Heart right ventricle (tissue), 16 donors: ENCODE measurements at places on chromosomes 5 and 9. TPM values are rescaled to one million over a fixed set of nuclear protein-coding genes. Genes with fewer than 3 reads are reported as not detected.

- no peak for DNase-seq
- H3K4me1 ChIP-seq: no peaks in the 10 kb centered on the region
- H3K36me3 ChIP-seq: no peaks in the 10 kb centered on the region
- H3K27me3 ChIP-seq: no peaks in the 10 kb centered on the region
These were observed 77.4 kb upstream of the PIP5K1B start for GRCh38 chr9:68627594-68627993.

DNA sequence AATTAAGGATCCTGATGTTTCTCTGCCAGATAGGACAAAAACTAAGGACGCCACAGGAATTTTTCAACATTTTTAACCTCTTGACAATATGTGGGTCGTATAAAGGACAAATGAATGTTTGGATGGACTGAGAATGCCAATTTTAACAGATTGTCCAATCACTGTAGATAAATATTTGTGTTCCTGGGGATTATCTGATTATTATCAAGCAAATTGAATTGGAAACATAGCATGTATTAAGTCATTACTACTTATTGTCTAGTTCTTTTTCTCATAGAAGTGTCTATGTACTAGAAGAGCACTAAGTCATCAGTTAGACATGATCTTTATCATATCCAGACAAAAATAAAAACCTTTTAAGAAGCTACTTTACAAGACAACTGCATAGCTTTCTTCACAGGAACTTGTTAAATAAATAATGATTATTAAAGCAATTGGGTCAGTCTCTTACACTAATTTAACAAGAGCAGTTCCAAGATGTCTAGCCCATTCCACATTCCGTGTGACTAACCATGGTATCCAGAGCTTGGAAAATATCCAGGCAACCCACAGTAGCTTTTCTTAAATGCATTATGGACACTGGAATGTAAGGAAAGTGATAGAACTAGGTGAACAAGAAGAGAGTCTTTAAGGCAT is 127.5 kb upstream of the CDKN2B start:
- no peaks in the 10 kb centered on the region for H3K36me3 ChIP-seq
- no peak overlapping the region for H3K27ac ChIP-seq
- no peaks in the 10 kb centered on the region for H3K27me3 ChIP-seq

DNA sequence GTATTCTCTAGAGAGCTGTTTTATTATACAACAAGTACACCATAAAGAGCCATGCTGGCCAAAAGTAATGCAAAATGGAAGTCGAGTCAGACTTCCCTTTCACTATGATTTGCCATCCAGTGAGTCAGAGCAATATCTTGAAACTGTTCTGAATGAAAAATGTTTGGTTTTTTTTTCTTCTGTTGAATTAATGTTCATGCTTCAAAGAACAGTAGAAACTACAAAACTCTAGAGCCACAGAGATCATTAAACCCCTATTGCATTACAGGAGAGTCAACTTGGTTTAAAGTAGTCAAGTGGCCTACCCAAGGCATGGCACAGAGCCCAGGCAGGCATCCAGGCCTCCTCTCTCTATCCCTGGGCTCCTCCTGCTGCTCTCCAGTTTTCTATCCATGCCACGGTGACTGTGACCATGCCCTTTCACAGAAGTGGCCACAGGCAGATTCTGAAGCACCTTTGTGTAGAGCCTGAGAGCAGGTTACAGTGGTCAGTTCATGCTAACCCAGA is 358.9 kb downstream of the DEPDC1B start:
- H3K27ac ChIP-seq: no peak overlapping the region
- H3K36me3 ChIP-seq: no peaks in the 10 kb centered on the region
- H3K27me3 ChIP-seq: peaks cover 2% of the 10 kb centered on the region
- no peak for DNase-seq
- H3K4me3 ChIP-seq: no peak overlapping the region
- H3K4me1 ChIP-seq: no peaks in the 10 kb centered on the region

DNA sequence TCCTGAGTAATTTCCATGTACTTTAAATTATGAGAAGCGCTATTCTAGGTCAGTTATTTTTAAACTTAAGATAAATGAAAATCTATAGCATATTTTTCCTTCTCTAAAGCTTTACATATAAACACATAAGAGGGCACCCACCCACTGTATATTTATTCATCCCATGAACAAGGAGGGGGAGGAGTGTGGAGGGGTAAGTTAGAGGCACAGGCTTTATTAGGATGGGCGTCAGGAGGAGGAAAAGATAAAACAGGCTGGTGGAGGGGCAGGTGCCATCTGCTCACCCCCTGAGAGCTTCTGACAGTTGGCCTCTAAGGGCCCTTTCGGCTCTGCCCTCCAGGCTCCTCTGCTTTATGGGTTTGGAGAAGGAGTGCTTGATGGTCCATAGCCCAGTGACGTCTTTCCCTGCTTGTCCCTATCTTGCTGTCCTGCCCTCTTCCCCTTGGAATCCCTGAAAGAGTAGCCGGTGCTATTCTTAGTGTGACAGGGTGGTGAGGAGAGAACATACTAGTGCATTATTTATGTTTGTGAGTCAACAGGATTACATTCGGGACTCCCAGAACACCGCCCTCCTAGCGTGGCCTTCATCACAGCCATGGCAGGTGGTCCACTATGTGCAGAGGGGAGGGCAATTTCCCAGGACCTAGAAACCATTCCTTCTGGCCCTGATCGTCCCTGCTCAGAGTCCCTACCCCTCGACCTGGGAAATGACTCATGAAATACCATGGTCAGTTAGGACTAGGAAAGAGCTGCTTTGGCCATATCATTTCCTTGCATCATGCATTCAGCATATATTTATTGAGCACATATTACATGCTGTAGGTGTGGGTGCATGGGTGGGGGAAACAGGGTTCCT is 7.9 kb upstream of the SYNPO start:
- H3K27ac ChIP-seq: peak overlapping the region; percentile 100
- peak; percentile 11 for DNase-seq
- H3K27me3 ChIP-seq: no peaks in the 10 kb centered on the region

DNA sequence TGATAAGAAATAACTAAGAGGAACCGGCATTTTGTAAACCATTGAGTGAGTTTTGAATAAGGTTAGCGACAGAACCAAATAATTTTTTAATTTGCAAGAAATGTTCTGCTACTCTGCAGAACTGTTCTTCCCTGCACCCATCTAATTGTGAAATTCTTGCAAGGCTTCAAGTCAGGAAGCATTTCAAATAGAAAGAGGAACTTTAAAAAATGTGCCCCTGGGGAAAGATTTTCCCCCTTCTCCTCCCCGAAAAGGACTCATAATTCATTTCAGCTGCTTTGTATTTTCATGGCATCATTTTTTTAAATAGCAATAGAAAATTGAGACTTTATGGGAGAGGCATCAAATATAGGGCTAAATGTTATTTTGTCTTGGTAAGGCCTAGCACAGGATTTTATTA is 180.9 kb upstream of the ANKRD55 start:
- no peak overlapping the region for H3K27ac ChIP-seq
- no peaks in the 10 kb centered on the region for H3K27me3 ChIP-seq
- peaks cover 23% of the 10 kb centered on the region for H3K4me1 ChIP-seq
- H3K4me3 ChIP-seq: no peak overlapping the region
- no peak for DNase-seq
- H3K36me3 ChIP-seq: no peaks in the 10 kb centered on the region

GRCh38 chr9:78605041-78606000 is 308.4 kb downstream of the PSAT1 start:
- no peaks in the 10 kb centered on the region for H3K4me1 ChIP-seq
- DNase-seq: no peak
- no peaks in the 10 kb centered on the region for H3K36me3 ChIP-seq
- H3K27ac ChIP-seq: no peak overlapping the region

GRCh38 chr9:85108229-85108628 is 438.7 kb downstream of the NTRK2 start:
- no peaks in the 10 kb centered on the region for H3K36me3 ChIP-seq
- H3K4me3 ChIP-seq: no peak overlapping the region
- H3K27me3 ChIP-seq: no peaks in the 10 kb centered on the region
- H3K4me1 ChIP-seq: no peaks in the 10 kb centered on the region
- DNase-seq: no peak
- no peak overlapping the region for H3K27ac ChIP-seq

- DNase-seq: peak; percentile 38
- H3K27me3 ChIP-seq: no peaks in the 10 kb centered on the region
- no peak overlapping the region for H3K4me3 ChIP-seq
- H3K27ac ChIP-seq: no peak overlapping the region
- H3K4me1 ChIP-seq: peaks cover 4% of the 10 kb centered on the region
These were observed 64.1 kb downstream of the SMIM23 start for GRCh38 chr5:171849585-171850323.

DNA sequence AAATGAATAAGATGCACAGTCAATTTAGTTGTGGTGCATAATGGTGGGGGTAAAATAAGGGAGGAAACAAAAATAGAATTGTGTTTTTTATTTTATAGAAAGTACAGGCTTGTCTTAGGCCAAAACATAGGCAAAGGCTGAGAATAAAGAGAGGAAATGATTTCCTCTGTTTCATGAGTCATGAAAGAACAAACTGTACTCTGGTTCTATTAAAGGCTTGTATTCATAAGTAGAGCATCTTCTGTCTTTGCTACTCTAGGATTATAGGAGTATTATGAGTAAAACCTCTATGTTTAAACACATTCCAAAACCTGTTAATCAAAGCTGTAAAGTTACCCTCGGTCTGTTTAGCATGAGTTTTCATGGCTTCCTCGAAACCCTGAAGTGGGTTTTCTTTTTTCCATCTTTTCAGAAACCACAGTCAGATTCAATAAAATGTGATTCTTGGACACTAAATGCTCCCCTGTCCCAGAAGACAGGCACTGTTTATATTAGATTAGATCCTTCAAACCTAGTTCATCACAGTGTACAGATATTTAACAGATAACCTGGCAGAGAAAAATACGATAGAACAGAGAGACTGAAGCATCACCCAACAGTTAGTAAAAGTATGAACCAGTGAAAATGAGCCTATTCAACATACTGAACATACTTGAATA is 473.9 kb upstream of the CYLC2 start:
- H3K4me3 ChIP-seq: no peak overlapping the region
- no peaks in the 10 kb centered on the region for H3K4me1 ChIP-seq
- no peaks in the 10 kb centered on the region for H3K27me3 ChIP-seq

- no peaks in the 10 kb centered on the region for H3K27me3 ChIP-seq
- peak; percentile 60 for DNase-seq
- H3K4me3 ChIP-seq: peak within 1 kb of the TSS; percentile 63
- H3K27ac ChIP-seq: peak within 1 kb of the TSS; percentile 92
- peaks cover 12% of the 10 kb centered on the region for H3K4me1 ChIP-seq
These were observed at the start of gene TNFAIP8 for GRCh38 chr5:119355685-119356611. TNFAIP8 (plus strand) TSS chr5:119356019; CDS start chr5:119356091, 72 bp downstream.

DNA sequence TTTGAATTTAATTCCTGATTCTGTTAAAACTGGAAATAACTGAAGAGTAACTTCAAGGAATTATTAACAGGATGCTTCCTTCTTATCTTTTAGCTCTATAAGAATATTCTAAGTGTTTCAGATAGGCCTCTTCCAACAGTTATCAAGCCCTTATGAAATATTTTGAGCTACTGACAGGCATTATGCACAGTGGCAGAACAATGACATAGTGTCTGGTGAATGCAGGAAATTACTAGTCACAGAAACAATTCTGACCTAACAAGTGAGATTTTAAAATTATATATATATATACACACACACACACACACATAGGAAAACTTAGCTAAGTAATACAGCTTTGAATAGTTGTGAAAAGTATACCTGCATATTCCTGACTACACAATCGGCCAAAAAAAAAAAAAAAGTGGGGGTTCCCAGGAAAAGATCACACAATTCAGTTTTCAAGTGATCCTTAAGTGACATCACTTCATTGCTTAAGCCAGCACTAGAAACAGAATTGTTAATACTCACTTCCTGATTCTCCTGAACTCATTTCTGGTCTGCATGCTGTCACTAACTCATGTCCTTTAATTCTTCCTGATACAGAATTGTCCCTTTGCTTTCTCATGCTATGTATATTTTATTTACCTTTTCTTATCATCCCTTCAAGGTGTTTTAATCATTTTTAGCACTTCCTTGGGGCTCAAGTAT is 77.3 kb downstream of the SLC25A46 start:
- H3K4me1 ChIP-seq: no peaks in the 10 kb centered on the region
- H3K4me3 ChIP-seq: no peak overlapping the region
- no peak for DNase-seq
- no peaks in the 10 kb centered on the region for H3K36me3 ChIP-seq
- no peaks in the 10 kb centered on the region for H3K27me3 ChIP-seq
- no peak overlapping the region for H3K27ac ChIP-seq

- H3K4me1 ChIP-seq: no peaks in the 10 kb centered on the region
- no peaks in the 10 kb centered on the region for H3K27me3 ChIP-seq
- no peak overlapping the region for H3K4me3 ChIP-seq
These were observed 110.5 kb downstream of the JMY start for GRCh38 chr5:79346420-79346824.

- peaks cover 40% of the 10 kb centered on the region for H3K4me1 ChIP-seq
- H3K36me3 ChIP-seq: peaks cover 64% of the 10 kb centered on the region
- H3K4me3 ChIP-seq: no peak overlapping the region
- no peak overlapping the region for H3K27ac ChIP-seq
These were observed 117.4 kb downstream of the SMARCA2 start for GRCh38 chr9:2132484-2133082.

DNA sequence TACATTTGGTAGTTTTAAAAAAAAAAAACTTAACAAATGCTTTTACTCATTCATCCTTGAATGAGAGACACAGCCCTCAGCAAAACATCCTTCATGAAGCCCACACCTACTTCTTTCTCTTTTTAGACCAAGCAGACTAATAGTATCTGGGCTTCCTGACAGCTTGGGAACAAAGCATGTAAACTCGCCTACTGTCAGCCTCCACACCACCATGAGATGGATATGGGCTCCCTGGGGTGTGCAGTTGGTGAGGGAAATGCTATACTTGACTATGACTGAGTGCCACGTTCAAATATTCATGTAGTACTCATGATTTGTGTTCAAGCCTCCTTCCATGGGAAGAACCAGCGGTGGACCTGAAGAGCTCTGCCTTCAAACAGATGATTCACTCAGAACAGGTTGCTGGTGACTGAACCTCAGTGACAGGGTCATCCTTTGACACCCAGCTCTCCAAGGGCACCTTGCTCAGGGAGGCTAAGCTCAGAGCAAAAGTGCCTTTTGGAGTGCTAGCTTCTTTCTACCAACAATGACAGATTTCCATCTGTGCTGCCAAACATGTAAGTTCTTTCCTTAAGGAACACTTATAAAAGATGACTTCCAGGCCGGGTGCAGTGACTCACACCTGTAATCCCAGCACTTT is 36.8 kb downstream of the SLC22A5 start:
- no peak overlapping the region for H3K4me3 ChIP-seq
- no peaks in the 10 kb centered on the region for H3K27me3 ChIP-seq
- no peak for DNase-seq
- H3K4me1 ChIP-seq: peaks cover 31% of the 10 kb centered on the region
- H3K36me3 ChIP-seq: no peaks in the 10 kb centered on the region

The RGP1 gene
- 37.7 TPM for total RNA-seq

The GPR21 gene
- total RNA-seq: not detected

The XRCC4 gene
- 7.6 TPM for total RNA-seq

The ACOT12 gene
- total RNA-seq: not detected

The TMEM232 gene
- 2.2 TPM for total RNA-seq

The MAP3K1 gene
- 7.3 TPM for total RNA-seq

The FAM81B gene
- total RNA-seq: 3.9 TPM

The PKD2L2 gene
- 1.7 TPM for total RNA-seq

The BTNL8 gene
- total RNA-seq: not detected

The C6 gene
- 50.5 TPM for total RNA-seq

The PCDHGA10 gene
- total RNA-seq: 5.5 TPM

The FAM169A gene
- 7.1 TPM for total RNA-seq

The NR5A1 gene
- not detected for total RNA-seq
